Cardiac atrium fibroblast (primary cell): ENCODE measurements at places on chromosomes 2 and 18. TPM values are rescaled to one million over a fixed set of nuclear protein-coding genes. Genes with fewer than 3 reads are reported as not detected.

PIGN gene
- 30.5 and 36.6 TPM in 2 replicates for total RNA-seq

WNT10A gene
- not detected in 2 replicates for total RNA-seq

TBR1 gene
- not detected in 2 replicates for total RNA-seq

C1QL2 gene
- not detected in 2 replicates for total RNA-seq
